Lower lobe of right lung (tissue), 2 donors: ENCODE measurements at places on chromosomes 16 and 17. TPM values are rescaled to one million over a fixed set of nuclear protein-coding genes. Genes with fewer than 3 reads are reported as not detected.
A peak's percentile ranks its signal among the peaks of the same experiment; 100 is the strongest.

DNA sequence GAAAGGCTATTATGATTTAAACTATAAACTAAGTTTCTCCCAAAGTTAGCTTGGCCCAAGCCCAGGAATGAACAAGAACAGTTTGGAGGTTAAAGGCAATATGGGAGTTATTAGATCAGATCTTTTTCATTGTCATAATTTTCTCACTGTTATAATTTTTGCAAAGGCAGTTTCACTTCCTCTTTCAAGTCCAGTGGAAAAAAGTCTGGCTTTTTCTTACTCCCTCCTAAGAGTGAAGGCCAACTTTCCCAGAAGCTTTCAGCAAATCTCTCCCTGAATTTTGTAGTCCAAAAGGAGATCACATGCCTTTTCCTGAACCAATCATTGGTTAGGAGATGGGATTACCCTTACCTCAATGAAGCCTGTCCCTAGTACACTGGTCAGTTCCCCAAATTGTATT is 9.1 kb upstream of the BLMH start:
- no peaks in the 10 kb centered on the region for H3K36me3 ChIP-seq
- H3K4me1 ChIP-seq = no peaks in the 10 kb centered on the region
- no peak overlapping the region for H3K27ac ChIP-seq
- DNase-seq = no peak

DNA sequence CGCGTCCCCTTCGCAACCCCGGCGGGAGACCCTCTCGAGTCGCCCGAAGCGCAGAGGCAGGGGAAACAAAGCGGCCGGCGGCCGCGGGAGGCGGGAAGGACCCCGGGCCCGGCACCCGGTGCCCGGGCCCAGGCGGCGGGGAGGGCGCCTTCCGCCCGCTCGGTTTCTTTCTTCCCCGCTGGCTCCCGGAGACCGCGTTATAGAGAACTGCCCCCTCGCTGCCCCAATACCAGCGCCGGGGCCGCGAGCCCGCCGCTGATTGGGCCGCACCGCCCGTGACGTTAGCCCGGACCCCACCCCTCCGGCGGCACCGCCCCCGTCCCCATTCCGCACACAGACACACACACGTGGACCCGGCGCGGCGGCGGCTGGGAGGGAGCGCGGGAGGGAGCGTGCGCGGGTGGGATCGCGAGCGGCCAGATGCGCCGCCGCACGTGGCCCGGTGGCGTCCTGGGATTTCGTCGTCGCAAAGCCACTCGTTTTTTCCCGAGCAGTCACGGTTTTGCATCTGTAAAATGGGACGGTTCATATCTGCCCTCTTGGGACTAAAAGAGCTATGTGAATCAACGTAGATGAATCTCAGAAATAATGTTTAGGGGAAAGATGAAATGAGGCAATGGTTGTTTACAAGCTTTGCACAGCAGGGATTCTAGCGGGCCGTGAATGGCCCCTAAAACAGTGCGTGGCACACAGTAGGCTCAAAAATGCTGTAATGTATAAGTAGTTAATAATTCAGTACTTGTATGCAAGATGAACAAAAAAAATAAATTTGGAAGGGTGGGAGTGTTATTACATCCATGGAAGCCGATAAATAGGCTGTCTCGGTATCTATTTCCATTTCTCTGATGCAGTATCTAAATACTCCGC is at the start of gene EPOP:
TSS of gene EPOP (minus strand) at position 209 of the 867 bp plus-strand sequence. CDS start 462 bp downstream, outside the sequence.
- H3K4me3 ChIP-seq = peak within 1 kb of the TSS; percentile 61
- H3K36me3 ChIP-seq = no peaks in the 10 kb centered on the region
- DNase-seq = peak; percentile 91
- H3K4me1 ChIP-seq = peaks cover 31% of the 10 kb centered on the region
- peaks cover 46% of the 10 kb centered on the region for H3K27me3 ChIP-seq

DNA sequence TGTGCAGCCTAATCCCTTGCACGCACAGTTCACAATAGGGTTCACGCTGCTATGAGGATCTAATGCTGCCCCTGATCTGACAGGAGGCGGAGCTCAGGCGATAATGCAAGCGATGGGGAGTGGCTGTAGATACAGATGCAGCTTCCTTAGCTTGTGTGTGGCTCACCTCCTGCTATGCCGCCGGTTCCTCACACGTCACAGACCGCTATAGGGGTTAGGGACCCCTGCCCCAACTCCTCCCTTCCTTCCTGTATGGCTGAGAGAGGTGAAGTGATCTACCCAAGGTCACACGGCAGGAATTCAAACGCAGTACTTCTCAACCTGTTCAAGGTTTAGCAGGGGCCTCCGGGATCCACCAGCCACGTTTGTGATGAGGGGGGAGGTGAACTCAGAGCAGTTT is 13.4 kb upstream of the PLLP start:
- no peak for DNase-seq
- H3K36me3 ChIP-seq = no peaks in the 10 kb centered on the region
- H3K4me1 ChIP-seq = peaks cover 18% of the 10 kb centered on the region
- no peak overlapping the region for H3K4me3 ChIP-seq
- H3K27ac ChIP-seq = no peak overlapping the region

- no peaks in the 10 kb centered on the region for H3K27me3 ChIP-seq
- H3K4me1 ChIP-seq = peaks cover 11% of the 10 kb centered on the region
- H3K27ac ChIP-seq = no peak overlapping the region
- H3K4me3 ChIP-seq = no peak overlapping the region
These were observed 121.9 kb upstream of the HS3ST2 start for GRCh38 chr16:22692034-22692433.

- H3K27me3 ChIP-seq = no peaks in the 10 kb centered on the region
- no peaks in the 10 kb centered on the region for H3K36me3 ChIP-seq
- no peak overlapping the region for H3K27ac ChIP-seq
- no peaks in the 10 kb centered on the region for H3K4me1 ChIP-seq
These were observed 272.8 kb upstream of the KCNJ16 start for GRCh38 chr17:69802045-69802740.

The GPR139 gene
- not detected for total RNA-seq

The TMIGD1 gene
- not detected for total RNA-seq

The COPRS gene
- total RNA-seq = 37.4 TPM
